BE2C (cell line): ENCODE measurements at places on chromosomes 5 and 9.

GRCh38 chr9:135101926-135102325 is 14.5 kb downstream of the OLFM1 start:
- no peak for DNase-seq

DNA sequence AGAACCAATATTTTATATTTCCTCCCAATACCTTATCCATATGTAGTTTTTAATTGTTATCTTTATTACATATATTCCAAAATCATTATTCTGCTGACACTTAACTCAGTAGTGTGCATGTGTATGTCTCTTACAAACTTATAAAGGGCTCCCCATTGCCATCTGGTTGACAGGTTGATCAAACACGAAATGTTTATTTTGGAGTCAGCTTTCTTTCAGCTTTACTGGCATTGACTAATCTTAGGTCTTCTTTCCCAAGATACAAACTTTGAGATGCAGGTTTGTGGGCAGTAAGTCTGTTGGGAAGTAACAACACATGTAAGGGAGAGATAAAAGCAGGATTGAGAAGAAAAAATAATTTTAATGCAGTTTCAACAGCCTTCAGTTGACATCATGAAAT is 716.0 kb upstream of the CHD1 start:
- DNase-seq: no peak

DNA sequence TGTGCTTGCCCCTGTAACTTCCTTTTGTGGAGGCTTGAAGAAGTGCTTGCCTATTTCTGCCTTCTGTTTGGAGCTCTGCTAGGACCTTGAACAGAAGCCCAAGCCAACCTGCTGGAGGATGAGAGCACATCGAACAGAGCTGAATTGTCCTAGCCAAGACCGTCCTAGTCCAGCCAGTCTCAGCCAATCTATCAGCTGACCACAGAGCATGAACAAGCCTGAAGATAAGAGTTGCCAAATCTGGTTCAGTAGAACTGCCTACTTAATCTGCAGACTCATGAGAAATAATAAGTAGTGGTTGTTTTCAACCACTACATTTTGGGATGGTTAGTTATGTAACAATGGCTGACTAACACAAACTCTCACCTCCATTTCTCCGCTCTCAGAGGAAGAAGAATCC is 4.4 kb upstream of the SNX2 start:
- DNase-seq: no peak

- DNase-seq: peak; percentile 63
Observed at GRCh38 chr5:59317023-59317773, 576.3 kb downstream of the PDE4D start.

GRCh38 chr5:110957934-110958333 is 113.6 kb upstream of the TSLP start:
- no peak for DNase-seq

GRCh38 chr9:134548185-134548584 is 93.4 kb upstream of the COL5A1 start:
- DNase-seq: no peak

DNA sequence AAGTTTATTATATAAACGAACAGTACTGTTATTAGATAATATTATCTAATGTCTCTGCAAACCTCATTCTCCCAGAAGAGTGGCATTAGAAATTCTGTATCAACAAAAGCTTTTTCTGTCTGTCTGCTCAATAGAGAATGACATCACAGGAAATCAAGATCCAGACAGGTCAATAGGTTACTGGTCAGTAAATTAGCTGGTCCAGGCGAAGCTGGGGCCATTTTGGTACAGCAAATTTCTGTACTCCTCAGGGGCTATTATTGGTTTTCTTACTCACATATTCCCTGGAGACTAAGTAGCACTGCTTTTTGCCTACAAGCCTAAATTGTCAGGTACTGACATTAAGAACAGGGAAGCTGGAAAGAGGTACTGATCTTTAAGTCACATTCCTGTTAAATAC is 80.5 kb downstream of the PLPP1 start:
- no peak for DNase-seq

DNA sequence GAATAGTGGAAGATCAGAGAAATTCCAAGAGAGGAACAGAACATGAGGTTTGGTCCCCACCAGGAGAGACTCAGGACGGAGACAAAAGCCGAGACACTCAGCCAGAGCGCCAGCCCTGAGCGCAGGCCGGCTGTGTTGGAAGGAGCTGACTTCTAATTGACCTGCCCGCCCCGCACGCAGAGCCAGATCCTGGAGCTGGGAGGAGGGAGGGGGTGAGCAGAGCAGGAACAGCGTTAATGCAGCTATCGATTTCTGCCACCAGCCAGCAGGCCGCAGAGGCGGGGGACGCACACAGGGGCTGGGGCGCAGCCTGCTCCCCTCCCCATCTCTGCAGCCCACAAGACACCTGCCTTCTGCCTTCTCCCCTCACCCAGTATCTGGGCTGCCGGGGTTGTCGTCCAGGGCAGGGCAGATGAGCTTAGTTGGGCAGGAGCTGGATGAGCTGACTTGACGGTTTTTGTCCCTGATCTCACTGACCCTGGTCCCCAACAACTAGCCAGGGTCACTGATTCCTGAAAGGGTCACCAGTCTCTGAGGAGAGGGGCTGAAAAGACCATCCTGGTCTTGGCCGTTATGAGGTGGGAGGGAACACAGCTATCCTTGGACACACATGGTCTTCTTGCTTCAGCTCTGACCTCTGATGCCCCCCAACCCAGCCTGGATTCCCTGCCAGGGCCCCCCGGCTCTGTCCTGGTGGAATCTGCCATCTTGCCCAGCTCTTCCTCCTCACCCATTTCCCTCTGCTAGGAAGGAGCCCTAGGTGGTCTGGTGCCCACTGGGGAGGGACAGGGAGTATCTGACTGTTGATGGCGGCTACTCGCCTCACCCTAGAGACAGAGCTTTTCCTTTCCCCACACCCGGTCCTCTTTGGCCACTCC is 29.8 kb downstream of the CXXC5 start:
- peak; percentile 86 for DNase-seq

GRCh38 chr9:126999315-127000068 is 84.9 kb downstream of the RALGPS1 start:
- DNase-seq: no peak

GRCh38 chr5:52743970-52744369 is 43.7 kb upstream of the ITGA1 start:
- no peak for DNase-seq

DNA sequence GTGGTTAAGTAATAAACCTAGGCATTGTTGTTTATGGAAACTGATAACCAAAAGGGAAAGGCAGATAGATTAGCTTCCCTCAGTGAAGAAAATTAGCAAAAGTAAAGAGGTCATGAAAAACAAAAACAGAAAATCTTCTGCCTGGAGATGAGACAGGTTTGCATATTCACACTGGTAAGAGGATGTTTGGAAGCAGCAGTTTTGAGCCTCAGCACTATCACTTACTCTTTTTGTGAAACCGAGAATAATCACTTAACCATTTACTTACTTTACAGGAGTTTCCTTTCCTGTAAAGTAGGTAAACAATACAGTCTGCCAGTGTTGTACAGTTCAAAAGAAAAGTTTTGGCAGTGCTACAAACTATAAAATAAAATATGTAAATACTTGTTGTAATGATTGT is 35.5 kb upstream of the EMB start:
- DNase-seq: no peak

DNA sequence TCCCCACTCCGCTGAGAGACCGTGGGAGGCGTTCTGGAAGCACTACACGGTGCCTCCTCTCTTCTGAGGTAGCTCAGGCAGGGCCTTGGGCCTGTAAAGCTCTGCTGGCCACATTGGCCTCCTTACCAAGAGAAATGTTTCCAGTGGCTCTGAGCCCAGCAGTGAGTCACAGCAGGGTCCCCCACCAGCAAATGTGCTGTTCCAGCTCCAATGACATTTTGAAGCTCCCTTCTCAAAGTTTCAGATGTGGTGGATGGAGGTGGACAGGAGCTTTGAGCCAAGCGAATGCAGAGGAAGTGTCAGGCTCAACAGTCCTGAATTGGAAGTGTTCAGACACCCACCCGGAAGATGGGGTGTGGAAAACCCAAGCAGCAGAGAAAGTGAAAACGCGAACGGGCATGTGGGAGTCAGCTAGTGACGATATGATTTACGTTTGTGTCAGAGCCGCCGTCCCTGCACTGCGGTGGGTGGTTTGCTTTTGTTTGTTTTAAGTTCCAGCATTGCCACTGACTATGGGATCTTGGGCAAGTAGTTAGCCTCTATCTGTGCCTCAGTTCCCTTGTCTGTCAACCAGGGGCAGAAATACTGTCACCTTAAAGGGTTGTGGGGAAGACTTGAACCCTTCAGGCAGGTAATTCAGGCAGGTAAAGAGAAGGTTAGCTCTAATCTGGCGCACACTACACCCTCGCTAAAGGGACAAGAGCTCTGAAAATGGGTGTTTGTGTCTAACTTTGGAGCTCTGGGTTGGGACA is 38.2 kb downstream of the C5orf15 start:
- DNase-seq: no peak

GRCh38 chr5:125673359-125673950 is 749.8 kb upstream of the GRAMD2B start:
- no peak for DNase-seq

- no peak for DNase-seq
Observed at GRCh38 chr5:10474521-10475075, 32.9 kb downstream of the ROPN1L start.

- DNase-seq: no peak
Observed at GRCh38 chr9:16030528-16031185, 477.8 kb downstream of the CCDC171 start.

DNA sequence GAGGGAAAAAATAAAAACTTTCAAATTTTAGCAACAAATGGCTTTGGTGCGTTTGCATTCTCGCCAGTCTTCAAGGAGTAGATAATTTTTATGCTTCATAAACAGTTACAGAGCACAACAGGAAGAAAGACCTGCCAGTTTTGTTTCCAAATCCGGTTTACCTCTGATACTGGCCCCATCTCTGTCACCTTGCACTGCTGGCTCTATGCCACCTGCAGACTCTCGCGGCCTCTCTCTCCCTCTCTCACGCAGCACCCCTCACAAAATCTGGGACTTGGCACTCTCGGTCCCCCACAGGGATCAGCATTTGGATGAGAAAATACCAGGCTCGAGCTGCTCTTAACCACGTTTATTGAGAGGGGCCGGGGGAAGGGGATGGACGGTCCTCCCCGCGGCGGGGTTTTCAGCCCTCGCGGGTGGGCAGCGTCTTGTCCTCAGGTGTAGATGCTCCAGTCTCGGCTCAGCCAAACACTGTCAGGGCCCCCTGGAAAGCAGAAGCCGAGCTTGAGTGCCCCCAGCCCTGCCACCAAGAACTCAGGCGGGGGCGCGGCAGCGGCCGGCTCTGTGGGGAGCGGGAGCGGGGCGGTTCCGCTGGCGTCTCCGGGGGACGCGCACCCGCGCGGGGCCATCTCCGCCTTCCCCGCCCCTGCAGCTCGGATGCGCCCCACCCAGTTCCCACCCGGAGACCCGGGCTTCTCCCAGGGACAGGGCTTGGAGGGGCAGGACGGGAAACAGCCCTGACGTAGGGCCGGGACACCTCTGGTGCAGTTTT is 1.3 kb downstream of the SCGB3A1 start:
- no peak for DNase-seq

DNA sequence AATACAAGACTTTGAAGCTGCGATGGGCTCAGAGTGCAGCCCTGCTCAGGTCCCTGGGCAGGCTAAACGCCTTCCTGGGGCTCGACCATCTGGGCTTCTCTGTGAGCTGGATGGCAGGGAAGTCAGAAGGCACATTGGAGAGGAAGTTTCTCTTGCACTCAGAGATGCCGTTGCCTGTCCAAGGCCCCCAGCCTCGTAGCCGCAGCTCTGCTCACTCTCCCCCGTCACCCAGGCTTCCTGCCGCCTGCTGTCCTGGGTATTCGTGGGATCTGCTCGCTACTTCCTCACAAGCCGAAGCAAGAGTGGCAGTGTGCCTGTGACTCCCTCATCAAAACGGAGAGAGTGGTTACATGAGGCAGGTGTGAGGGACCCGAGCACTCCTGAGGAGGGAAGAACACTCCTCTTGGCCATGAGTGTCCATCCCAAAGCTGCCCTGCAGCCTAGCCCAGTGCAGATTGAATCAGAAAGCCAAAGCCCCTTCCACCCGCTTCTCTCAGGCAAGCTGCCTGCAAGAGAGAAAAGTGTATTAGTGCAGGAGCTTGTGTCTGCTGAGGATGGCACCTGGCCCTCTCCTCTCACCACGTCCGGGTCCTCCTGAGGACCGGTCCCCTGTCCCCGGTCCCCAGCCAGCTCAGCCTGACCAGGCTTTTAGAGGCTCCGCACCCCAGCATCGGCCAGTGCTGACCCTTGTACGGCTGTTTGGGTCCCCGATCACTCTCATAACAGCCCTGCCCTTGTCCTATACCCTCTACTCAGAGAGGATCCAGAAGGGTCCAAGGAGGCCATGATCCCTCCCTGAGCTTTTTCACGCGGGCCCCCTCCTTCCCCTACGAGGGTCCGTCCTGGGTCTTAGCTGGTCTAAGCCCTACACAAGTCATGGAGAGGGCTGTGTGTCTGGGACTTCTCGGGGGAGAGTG is 7.3 kb downstream of the FCN2 start:
- no peak for DNase-seq

DNA sequence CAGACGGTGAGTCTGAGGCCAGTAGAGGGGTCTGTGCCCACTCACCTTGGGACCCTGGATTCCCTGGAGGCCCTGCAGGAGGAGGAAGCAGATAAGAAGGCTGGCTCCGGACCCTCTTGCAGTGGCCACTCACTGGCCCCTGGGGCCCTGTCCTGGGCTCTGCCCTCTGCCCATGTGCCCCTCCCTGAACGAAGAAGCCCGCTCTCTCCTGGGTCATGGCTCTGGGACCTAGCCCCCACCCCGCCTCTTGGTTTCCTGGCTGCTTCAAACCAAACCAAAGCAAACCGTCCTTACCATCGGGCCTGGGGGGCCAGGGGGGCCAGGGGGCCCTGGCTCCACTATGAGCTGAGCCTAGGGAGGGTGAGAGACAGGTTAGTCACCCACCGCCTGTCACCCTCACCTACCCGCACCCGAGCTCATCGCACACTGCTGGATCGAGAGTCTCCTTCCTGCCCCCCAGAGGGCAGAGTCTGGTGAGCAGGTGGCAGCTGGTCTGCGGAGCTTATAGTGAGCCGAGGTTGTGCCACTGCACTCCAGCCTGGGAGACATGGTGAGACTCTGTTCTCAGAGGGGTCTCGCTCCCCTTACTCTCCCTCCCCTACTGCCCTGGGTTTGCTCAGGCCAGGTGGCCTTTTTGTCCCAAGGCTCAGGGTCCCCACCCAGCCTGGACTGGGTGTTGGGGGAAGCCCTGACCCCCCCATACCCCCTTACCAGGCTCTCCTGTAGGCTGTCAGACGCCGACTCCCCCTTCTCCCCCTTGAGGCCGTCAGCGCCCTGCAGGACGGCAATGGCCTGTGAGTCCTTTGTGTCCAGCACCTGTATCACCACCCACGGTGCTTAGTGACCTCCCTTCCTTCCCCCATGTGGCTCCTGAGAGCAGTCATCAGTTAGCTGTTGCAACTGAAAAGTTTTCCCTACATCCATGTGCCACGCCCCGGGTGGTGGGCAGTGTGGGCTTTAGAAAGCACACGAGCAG is 15.2 kb upstream of the PHYKPL start:
- DNase-seq: no peak

DNA sequence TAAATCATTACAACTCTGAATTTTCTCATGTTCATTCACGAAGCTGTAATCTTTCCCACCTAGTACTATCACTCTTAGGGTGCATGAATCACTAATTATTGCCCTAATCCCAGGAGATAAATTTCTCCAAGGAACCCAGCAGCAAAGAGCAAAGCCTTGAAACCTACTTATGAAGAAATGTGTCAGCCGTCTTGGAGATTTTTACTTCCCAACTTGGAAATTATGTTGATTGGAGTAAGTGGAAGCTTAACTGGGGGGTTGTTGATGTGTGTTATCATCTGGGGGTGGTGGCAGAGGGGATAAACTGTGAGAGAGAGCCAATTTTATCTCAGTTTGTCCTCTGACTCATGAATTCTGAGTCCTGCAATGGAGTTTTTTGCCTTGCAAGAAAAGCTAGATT is 440.5 kb upstream of the WWC1 start:
- no peak for DNase-seq

- DNase-seq: no peak
Observed at GRCh38 chr9:136695435-136695895, 8.2 kb upstream of the AGPAT2 start.
